ENCODE measurements at places on chromosomes 2 and 18.

GRCh38 chr2:67400560-67401485 lies 3.7 kb downstream of the ETAA1 start:
- DNase-seq, result no peak

GRCh38 chr2:41727152-41727551 lies 320.7 kb upstream of the PKDCC start:
- DNase-seq, result no peak

DNA sequence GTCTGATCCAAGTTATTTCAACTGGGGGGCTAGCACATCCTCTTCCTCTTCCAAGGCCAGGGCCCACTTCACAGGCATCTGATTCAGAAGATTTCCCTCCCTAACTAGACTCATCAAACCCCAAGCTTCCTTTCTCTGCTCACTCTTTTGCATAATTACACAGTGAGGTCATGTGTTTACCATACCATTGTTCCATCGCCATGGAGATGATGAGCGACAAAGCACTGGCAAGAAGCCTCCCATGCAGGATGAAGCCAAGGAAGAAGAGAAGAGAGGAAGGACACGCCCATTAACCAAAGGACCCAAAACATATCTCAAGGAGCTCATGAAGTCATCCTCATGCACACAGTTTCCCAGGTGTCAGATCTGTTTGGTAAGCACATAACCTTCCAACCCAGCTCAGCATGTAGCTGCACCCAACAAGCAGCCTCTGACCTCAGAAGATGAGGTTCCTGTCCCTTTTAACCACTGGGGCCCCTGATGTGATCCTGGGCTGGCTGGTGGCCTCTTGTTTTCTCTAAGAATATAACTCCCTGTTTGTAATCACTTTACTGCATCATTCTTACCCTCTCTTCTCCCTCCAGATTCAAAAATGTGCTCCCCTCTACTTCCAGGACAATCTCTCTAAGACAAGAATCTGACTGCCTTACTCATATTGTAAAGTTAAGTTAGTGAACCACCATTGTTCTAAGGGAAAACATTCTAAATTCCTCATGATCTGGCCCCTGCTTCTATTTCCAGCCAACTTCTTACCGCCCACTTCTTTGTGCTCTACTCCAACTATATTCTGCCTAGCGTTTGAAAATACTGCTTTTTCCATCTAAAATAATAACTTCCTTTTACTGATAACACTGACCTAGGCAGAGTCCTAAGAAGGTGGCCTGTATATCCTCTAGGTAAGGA lies 190.1 kb downstream of the TTC32 start:
- DNase-seq, result no peak

DNA sequence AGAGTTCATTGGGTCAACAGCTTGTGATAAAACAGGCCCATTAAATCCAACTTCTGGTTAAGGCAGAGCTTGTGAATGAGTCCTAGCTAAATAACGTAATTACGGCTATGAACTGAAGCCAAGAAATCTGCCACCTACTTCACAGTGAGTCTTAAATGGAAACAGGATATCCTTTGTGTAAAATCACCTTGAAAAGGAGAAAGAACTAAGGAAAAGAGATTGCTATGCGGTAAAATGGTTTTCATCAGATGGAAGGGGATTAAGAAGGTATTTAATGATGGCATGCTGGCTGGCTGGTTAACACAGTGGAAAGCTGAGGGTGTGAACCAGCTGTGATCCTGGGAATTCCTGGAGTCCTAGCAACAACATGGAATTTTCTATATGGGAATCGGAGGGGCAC lies 156.6 kb downstream of the DOK6 start:
- no peak for DNase-seq

GRCh38 chr2:109663721-109664120 lies 49.6 kb downstream of the SOWAHC start:
- DNase-seq, result no peak

DNA sequence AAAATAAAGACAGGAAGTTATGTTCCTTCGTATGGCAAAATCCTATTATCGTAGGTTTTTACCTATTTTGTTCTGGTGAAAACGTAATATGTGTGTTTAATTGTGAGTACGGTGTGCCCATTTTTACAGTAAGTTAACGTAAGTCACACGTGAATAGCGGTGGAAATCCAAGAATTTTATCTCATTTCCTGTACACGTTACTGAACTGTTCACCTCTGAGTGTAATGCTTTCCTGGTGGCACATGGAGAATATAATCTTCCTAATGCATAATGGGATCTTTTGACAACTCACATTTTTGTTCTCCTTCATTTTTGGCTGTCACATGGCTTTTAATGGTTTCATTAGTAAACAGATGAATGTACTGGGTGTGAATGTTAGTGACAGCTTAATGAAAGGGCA lies 28.2 kb downstream of the BCL2L11 start:
- no peak for DNase-seq

DNA sequence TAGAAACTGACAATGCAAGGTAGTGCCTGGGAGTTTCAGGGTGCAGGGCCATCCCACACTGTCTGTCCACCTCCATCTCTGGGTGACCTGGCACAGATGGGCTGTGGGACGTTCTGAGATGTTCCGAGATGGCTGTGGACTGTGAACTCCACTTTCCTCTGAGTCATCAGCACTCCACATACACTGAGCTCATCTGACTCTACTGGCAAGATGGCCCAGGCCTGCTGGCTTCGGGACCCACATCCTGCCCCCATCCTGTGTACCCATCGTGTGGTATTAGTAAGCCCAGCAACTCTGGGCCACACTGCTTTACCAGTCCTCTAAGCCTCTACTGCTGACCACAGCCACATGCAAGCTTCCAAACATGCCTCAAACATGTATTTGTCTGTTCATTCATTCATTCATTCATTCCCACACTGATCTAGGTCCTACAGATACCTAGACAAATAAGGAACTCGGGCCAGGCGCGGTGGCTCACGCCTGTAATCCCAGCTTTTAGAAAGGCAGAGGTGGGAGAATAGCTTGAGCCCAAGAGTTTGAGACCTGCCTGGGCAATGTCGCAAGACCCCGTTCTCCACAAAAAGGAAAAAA lies 124.8 kb upstream of the CXCR4 start:
- peak; percentile 36 for DNase-seq

DNA sequence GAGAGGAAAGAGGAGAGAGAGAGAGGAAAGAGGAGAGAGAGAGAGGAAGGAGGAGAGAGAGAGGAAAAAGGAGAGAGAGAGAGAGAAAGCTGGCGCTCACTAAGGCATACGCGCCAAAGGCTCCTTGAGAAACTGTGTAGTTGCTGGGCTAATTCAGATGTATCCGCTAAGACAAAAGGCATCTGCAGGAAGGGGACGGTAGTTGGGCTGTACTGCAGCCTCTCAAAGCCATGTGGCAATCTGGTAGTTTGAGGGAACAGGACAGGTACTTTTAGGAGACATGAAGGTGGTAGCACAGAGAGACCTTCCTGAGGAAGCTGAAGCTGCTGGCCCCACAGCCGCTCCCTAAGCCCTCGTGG lies 31.6 kb downstream of the THNSL2 start:
- DNase-seq, result no peak

DNA sequence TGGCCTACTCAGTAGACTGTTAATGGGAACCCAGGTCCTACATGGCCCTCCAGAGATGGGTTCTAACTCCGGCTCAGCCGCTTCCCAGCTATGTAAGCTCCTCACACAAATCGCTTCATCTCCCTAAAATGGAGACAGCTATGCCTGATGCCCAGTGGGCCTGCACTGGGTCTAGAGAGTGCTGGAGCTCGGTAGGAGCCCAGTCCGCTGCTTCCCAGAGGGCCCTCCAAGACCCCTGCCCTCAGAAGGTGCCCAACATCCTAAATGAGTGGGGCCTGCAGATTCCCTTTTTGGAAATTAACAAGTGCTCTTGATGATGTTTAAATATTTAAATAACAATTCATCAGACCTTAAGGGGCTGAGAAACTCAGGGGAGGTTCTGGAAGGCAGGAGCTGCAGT lies 47.1 kb downstream of the HS1BP3 start:
- DNase-seq, result no peak

- no peak for DNase-seq
Measured at GRCh38 chr2:219001577-219002394, 8.6 kb upstream of the CRYBA2 start.

GRCh38 chr18:74796841-74797576 lies 199.3 kb downstream of the ZNF407 start:
- DNase-seq, result no peak

GRCh38 chr18:31454066-31454708 lies 6.6 kb downstream of the DSG3 start:
- DNase-seq, result no peak

GRCh38 chr2:31328026-31328425 lies 86.5 kb downstream of the XDH start:
- DNase-seq, result no peak
